ENCODE measurements at places on chromosomes 5 and 9. TPM values are rescaled to one million over a fixed set of nuclear protein-coding genes. Genes with fewer than 3 reads are reported as not detected.

DNA sequence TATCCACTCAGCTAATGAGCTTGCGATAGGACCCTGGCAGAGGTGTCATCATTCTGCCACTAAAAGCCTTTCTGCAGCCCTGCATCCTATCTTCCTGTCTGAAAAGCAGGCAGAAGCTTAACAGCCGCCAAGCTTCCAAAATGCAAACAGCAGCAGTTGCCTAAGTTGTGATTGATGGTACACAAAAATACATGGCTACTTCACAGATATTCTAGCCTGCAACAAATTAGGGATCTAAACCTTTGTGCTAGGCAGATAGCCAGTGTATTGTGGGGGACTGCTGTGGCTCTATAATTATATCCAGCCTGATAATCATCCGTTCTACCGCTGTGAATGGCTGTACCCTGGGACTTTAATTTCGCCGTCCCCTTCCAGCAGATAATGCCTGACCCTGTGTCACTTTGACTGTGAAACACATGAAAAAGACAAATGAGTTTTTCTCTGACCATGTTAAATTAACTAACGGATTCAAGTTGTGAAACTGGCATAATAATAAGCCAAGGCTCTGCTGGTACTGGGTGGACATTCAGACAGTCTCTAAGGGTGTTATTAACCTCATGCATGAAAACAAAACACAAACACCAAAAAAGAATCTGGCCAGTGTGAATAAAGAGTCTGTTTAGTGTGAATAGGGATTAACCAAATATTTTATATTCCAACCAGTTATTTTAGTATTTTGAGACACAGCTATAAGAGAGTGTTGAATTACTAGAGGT is 45.9 kb downstream of the SEMA6A start:
- no peak for DNase-seq

DNA sequence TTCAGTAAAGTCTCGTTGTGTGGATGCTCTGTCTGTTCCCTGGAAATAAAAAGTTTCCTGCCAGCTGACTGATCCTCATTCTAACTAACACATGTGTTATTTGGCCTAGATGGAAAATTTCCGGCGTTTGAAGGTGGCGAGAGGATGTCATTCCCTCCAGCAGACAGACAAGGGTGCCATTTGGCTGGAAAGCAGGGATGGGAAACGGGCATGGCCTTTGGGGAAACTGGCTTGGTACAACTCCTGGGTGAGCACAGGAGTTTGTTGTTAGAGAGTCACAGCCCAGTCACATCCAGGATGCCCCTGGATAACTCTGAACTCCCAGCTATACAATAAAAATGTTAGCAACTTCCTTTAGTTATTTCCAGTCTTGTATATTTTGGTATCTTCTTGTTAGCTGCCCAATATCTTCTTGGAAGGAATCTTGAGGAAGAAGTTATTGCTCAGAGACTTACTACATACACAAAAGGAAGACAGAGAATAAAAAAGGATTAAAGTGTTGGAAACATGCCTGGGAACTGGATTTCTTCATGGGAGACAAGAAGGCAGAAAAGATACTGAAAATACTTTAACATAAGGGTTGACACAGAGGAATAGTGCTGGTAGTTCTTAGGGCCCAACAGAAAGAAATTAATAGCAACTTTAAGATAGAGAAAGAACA is 41.9 kb downstream of the TEK start:
- DNase-seq: no peak

GRCh38 chr5:173201636-173202265 is 33.3 kb downstream of the NKX2-5 start:
- peak; percentile 82 for DNase-seq

- DNase-seq: no peak
Measured at GRCh38 chr5:145939540-145940065, 3.2 kb downstream of the SH3RF2 start.

DNA sequence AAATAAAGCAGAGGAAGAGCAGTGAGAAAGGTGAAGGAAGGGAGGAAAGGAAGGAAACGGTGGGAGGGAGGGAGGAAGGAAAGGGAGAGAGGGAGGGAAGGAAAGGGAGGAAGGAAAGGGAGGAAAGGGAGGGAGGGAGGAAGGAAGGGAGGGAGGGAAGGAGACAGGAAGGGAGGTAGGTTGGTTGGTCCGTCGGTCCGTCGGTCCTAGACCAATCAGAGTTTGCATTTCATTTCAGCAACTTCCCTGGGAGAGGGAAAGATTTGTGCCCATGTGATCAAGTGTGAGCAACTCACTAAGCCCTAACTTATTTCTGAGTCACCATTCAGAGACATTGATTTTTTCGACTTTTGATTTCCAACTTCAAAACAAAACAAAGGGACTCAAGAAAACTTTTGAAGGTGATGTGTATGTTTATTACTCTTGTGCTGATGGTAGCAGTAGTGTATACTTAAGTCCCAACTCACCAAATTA is 18.8 kb downstream of the NANS start:
- DNase-seq: no peak

- no peak for DNase-seq
Measured at GRCh38 chr9:68668127-68668526, 36.9 kb upstream of the PIP5K1B start.

- DNase-seq: no peak
Measured at GRCh38 chr5:113971454-113971853, 390.4 kb upstream of the KCNN2 start.

Gene GABRG2
- not detected for polyA plus RNA-seq

Gene FAM153A
- not detected for polyA plus RNA-seq
